ENCODE measurements at places on chromosomes 5 and 9.

DNA sequence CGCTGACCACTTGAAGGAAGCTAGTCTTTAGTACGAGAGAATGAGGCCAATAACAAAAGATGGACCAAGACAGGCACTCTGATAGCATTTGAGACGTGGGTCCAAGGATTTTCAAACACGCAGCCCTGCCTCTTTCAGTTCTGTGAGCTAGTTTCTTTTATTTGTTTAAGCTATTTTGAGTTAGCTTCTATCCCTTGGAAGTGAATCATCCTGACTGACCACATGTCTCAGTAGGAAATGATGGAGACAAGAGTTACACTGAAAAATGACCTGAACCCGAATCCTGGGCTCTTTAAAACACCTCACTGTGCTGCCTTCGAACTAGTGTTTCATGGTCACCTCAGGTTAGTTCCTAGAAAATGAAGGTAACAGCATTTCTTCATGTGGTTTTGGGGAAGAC is 9.9 kb downstream of the TEK start:
- no peak for DNase-seq

- DNase-seq, result no peak
These were observed 777.0 kb upstream of the WWC1 start for GRCh38 chr5:167514461-167514860.

GRCh38 chr5:51622161-51622790 is 239.0 kb downstream of the ISL1 start:
- no peak for DNase-seq

- DNase-seq, result no peak
These were observed 267.5 kb downstream of the MSX2 start for GRCh38 chr5:174991847-174992246.

- no peak for DNase-seq
These were observed 19.3 kb upstream of the TOR2A start for GRCh38 chr9:127754099-127755060.

- DNase-seq, result no peak
These were observed 89.7 kb downstream of the ELAVL2 start for GRCh38 chr9:23736293-23736692.

DNA sequence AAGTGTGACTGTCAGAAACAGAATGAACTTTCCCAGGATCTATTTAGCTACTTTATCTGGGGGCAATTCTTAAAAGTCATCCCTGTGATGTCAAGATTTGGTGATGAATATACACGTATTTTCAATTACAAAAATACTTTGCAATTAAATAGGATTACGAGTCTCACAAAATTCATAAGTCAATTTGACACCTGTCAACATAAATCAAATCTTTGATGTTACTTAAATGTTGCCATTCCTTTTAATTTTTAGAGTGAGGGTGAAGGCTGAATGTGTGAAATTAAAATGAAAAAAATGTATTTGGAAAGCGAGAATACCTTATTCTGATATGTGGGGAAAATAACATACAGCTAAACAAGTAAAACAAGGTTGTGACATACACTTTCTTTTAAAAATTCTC is 202.9 kb downstream of the EPB41L4A start:
- no peak for DNase-seq

DNA sequence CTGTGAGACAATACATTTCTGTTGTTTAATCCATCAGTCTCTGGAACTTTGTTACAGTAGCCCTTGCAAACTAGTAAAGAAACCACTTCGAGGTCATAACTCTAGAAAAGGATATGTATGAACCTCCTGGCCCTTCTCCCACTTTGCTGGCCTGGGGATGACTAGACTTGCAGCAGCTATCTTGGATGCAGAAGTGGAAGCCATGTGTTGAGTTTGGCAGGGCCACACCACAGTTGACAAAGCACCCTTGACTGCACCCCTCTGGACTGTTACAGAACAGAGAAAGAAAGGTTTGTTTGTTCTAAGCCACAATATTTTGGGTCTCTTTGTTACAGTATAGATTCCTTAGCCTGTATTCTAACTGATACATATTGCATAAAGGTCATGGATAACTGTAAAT is 183.2 kb upstream of the TAS2R1 start:
- no peak for DNase-seq

DNA sequence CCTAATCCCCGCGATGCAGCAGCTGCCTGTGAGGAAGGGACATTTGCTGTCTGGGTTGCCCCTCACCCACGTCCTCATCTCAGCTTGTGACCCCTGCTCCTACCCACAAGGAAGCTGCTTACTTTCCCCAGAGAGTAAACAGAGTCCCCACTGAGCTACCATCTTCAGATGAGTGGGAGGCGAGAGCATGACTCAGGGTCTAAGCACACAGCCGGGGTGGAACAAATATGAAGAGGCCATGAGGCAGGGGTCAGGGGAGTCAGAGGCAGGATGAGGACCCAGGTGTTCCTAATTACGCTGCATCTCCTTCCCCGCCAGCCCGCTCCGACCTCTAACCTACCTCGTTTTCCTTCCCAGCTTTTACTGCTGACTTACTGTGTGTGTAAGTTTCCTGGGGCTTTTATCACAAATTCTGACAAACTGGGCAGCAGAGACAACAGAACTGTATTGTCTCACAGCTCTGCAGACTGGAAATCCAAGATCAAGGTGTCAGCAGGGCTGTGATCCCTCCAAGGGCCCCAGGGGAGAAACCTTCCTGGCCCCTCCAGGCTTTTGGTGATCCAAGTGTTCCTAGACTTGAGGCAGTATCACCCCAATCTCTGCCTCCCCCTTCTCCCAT is 94.0 kb upstream of the DNAH5 start:
- no peak for DNase-seq

DNA sequence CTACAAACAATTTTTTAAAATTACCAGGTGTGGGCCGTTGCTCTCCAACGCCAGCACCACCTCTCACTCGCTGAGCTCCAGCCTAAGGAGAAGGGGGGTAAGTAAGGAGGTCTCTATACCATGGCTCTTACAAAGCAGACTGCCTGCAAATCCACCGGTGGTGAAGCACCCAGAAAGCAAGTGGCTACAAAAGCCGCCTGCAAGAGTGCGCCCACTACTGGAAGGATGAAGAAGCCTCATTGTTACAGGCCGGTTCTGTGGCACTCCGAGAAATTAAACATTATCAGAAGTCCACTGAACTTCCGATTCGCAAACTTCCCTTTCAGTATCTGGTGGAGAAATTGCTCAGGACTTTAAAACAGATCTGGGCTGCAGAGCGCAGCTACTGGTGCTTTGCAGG is 46.0 kb downstream of the CDO1 start:
- no peak for DNase-seq

- DNase-seq, result no peak
These were observed 39.9 kb upstream of the RETREG1 start for GRCh38 chr5:16656561-16657191.

GRCh38 chr9:515665-516064 is 301.0 kb downstream of the DOCK8 start:
- no peak for DNase-seq

GRCh38 chr9:125826850-125827249 is 79.7 kb downstream of the PBX3 start:
- DNase-seq, result no peak

DNA sequence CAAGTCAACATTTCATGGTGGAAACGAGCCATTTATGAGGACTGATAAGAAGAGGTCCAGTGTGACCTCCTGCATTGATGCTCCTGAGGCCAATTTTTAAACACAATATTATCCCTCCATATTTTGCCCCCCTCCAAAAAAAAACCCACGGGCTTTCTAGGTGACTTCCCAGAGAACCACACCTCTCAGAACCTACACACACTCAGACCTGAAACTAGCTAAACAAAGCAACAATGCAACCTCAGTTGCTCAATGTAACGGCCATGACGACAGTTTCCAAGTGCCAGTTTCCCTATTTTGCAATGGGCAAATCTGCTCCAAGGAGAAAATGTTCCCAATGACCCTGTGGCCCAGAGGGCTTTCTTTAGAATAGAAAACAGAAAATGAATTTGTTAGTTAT is 3.5 kb downstream of the NRG2 start:
- DNase-seq, result no peak

DNA sequence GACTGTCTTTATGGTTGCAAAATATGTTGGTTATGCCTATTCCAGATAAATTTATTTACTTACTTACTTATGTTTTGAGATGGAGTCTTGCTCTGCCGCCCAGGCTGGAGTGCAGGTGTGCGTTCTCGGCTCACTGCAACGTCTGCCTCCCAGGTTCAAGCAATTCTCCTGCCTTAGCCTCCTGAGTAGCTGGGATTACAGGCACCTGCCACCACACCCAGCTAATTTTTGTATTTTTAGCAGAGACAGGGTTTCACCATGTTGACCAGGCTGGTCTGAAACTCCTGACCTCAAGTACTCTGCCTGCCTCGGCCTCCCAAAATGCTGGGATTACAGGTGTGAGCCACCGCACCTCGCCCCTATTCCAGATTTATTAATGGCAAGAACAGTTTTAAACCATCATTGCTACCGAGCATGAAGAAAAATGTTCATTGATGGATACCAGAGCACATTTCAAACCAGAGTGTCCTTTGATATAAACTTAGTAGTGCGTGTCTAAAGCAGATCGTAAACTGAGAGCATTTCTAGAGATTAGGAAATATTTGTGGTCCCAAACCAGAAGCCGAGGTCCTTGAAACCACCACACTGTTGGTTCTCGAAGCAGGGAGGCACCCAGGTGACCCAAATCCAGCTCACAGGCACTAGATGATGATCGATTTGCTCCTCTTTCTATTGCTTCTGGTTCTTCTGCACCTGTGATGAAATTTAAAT is 85.2 kb downstream of the GRAMD2B start:
- DNase-seq, result no peak

DNA sequence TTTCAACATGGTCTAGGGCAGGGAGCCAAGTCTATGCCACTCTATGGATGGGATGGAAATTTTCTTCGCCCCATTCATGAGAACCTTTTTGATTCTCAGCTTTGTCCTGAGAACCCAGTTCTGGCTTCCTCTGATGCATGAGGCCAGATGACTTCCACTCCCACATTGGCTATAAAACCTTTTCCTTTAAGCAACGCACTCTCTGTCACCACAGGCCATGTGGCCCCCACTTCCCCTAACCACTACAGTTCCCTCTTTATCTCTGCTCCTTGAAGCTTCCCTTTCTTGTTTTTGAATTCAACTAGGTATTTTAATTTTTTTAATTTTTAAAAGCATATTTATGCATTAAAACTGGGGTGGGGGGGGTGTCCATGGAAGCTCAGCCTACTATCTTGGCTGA is 401.3 kb downstream of the ENC1 start:
- no peak for DNase-seq

Measured in activated T-cell treated with anti-CD3 and anti-CD28 coated beads for 4 hours (primary cell).